ENCODE measurements at places on chromosomes 12 and 14.

- DNase-seq, result no peak
Observed at GRCh38 chr12:32768518-32768917, 12.8 kb upstream of the YARS2 start.

GRCh38 chr12:34387711-34388635 lies 365.7 kb downstream of the ALG10 start:
- DNase-seq, result no peak

GRCh38 chr12:129067491-129067890 lies 214.2 kb downstream of the GLT1D1 start:
- no peak for DNase-seq

DNA sequence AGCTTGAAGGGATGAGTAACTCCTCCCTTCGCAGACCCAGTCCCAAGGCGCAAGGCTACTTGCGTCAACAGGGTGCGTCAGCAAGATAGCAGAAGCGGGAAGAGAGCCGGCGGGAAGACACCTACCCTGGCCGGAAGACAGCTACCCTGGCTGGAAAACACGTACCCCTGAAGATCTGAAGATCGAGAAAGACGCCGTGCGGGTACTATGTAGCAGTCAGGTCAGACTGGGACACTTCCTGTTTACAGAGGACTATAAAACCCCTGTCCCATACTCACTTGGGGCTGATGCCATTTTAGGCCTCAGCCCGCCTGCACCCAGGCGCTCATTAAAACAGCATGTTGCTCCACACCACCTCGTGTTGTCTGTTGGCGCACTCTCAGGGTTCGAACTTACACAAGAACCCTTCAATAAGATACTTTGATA lies 80.9 kb downstream of the ABCD2 start:
- DNase-seq, result no peak

- peak; percentile 72 for DNase-seq
Observed at GRCh38 chr14:23559010-23559925, 3.2 kb downstream of the THTPA start.

DNA sequence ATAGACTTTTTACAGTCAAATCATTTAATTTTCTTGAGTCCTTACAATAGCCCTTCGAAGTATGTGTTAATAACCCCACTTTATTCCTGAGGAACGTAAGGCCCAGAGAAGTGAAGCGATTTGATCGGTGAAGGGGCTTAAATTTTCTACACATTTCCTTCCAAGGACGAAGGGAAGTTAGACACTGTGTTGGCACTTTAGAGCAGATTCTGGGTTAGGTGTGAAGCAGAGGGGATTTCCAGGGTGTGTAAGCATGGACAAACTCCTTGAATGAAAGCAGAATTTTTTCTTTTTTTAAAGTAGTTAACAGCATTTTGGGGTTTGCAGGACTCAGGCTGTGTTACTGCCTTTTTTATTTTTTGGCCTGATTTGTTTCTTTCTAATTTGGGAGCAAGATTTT lies 38.9 kb downstream of the PRORP start:
- DNase-seq, result no peak
